ENCODE measurements at places on chromosomes 7 and 10. TPM values are rescaled to one million over a fixed set of nuclear protein-coding genes. Genes with fewer than 3 reads are reported as not detected.

DNA sequence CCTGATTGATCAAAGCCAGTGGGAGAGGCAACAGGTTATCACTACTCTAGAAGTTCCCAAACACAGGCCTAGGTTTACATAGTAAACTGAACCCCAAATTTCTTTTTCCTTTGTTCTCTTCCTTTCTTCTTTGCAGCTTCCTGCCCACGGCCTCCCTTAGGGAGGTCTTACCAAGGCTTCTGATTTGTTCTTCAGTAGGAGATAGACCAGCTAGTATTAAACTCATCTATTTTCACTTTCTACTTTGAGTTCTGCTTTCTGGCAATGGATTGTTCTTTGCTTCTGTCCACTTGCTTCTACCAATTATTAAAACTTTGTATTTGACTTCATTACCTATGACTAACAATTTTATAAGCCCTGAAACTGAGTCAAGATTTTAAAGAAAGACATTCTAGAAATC is 251.2 kb upstream of the FZD1 start:
- DNase-seq = no peak

TMEM213 gene
- not detected for total RNA-seq

GRCh38 chr10:44069573-44069972 is 315.3 kb downstream of the CXCL12 start:
- no peak for DNase-seq

CPA5 gene
- 0.13 TPM for total RNA-seq

- DNase-seq = no peak
These were observed 319.5 kb upstream of the NFE2L3 start for GRCh38 chr7:25832456-25832855.

- no peak for DNase-seq
These were observed 460.2 kb downstream of the GRM8 start for GRCh38 chr7:126792521-126792920.

- DNase-seq = no peak
These were observed 567 bp downstream of the KCNH2 start for GRCh38 chr7:150977382-150978125.

DNA sequence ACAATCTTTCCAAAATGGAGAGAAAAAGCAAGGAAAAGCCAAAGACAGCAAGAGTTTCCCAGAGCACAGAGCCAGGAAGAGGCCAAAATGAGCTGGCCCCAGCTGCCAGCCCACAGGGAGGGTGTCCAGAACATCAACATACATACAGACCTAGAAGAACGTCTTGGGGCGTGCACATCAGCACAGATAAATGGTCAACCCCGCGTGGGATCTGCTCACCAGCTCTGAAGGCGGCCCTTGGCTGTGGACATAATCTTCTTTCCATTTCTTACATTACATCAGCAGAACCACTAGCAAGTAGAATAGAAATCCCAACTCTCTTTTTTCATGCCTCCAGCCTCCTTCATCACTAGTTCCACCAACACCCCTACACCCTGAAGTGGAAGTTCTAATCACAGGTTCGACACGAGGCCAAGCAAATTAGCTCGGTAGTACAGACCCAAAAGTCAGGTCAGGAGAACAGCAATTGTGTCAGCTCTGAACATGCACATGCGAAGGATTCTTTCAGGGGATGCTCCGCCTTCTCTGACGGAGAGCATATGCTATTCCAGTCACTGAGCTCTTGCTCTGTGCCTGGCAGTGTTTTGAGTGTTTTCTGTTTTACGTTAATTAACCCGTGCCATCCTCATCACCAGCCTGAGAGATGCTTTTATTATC is 16.4 kb downstream of the SH3PXD2A start:
- DNase-seq = no peak

DNA sequence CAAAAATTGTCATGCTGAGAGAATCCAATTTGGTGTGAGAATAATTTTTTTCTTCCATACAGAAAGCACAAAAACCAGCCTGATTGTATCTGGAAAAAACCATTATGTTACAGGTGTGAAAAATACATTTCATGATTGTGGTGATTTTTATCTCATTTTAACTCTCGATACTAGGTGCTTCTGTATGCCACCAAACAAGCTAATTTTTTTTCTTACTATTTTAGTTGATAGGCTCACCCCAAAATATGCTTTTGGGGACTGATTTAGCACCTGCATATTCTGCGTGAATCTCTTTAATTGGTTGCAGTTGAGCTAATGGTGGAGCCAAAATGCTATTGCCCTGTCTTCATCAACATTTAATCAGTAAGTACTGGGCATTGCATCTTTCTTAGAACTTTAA is 1.9 kb downstream of the DMTF1 start:
- no peak for DNase-seq

DNA sequence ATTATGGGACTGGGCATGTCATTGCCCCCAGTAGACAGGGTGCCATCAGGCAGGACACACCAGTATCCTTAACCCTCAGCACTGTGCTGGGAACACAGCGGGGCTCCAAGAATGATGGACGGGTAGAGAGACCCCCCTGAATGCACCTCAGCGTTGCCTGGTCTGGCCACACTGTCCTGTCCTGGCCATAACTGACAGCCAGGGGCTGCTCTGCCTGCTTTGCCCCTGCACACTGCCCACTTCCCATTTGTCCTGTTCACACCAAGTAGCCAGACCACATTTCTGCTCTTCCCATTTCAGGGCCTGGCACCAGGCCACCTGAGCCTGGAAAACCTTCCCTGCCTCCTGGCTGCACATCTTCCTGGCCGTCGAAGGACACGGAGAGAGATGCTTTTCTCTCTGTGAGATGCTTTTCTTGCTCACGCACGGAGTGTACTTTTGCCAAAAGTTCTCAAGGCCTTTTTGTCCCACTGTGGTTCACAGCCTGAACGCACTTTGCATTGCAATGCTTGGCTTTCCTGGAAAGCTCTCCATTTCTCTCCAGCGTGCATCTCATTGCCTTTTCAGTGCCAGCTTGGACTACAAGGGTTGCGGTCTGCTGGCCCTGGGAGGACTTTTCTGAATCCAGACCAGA is 131.0 kb upstream of the EEPD1 start:
- DNase-seq = no peak

CABCOCO1 gene
- total RNA-seq = not detected

- DNase-seq = no peak
These were observed 25.6 kb upstream of the IL15RA start for GRCh38 chr10:6002809-6003510.

GRCh38 chr7:70634610-70635068 is 497.3 kb upstream of the GALNT17 start:
- DNase-seq = peak; percentile 30

- no peak for DNase-seq
These were observed 579.0 kb upstream of the DPP6 start for GRCh38 chr7:153473185-153473584.

GRCh38 chr10:1274701-1275544 is 218.7 kb downstream of the WDR37 start:
- DNase-seq = no peak

SHH gene
- 0.13 TPM for total RNA-seq

DNA sequence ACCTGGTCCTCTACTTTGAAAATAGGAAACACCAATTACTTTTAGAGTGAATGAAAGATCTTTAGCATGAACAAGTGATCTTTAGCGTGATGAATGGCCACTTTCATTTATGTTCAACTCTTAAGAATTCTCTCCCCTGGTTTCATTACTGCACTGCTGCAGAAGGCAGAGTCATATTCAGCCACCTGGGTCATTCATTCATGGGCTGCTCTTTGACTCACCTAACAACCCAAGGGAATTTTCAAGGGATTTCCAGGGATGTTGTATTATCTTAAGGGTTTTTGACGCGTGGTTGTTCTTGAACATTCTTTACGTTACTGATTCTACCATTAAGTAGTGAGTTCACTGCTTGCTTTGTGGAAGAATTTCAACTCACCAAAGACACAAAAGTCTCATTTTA is 87.3 kb upstream of the STK17A start:
- no peak for DNase-seq

ADCY1 gene
- total RNA-seq = 1.0 TPM

RASA4 gene
- 2.4 TPM for total RNA-seq

NXPH1 gene
- total RNA-seq = not detected

GRCh38 chr7:2245883-2246675 is 4.1 kb downstream of the NUDT1 start:
- no peak for DNase-seq

GRCh38 chr10:89224739-89225443 is 17.8 kb upstream of the CH25H start:
- no peak for DNase-seq

ITPRID1 gene
- total RNA-seq = not detected

DNA sequence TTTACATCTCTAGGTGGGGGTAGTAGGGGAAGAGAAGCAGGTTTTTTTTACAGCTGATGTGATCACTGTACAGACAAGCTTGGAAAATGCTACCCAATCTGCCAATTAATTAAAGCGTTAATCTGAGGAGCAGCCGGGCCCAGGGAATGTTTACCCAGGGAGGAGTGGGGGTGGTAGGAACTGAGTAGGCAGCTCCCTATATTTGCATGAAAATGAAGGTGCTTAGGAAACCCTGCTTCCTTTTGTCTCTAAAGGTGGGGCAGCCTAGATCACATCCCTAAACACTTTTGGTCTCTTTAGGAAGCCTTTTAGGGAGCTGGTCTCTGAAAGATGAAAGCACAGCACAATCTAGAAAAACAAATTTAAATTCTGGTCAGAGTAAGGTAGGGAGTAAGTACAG is 53.0 kb upstream of the NFKB2 start:
- DNase-seq = peak; percentile 78

LMBR1 gene
- total RNA-seq = 79.6 TPM

GRCh38 chr7:130071701-130072622 is 1.6 kb downstream of the KLHDC10 start:
- DNase-seq = peak; percentile 79
